ENCODE measurements at places on chromosomes 4 and X. TPM values are rescaled to one million over a fixed set of nuclear protein-coding genes. Genes with fewer than 3 reads are reported as not detected.

GRCh38 chr4:150126864-150127203 is 48.6 kb downstream of the DCLK2 start:
- no peak overlapping the region for H3K27ac ChIP-seq
- no peaks in the 10 kb centered on the region for H3K27me3 ChIP-seq
- H3K4me1 ChIP-seq: no peaks in the 10 kb centered on the region
- no peak for DNase-seq

- no peaks in the 10 kb centered on the region for H3K36me3 ChIP-seq
- H3K27me3 ChIP-seq: no peaks in the 10 kb centered on the region
- no peak for DNase-seq
- no peaks in the 10 kb centered on the region for H3K4me1 ChIP-seq
- no peak overlapping the region for H3K27ac ChIP-seq
- H3K4me3 ChIP-seq: no peak overlapping the region
These were observed 47.4 kb upstream of the AGA start for GRCh38 chr4:177489471-177490246.

Gene SPOCK3
- 0.84 TPM for polyA plus RNA-seq

DNA sequence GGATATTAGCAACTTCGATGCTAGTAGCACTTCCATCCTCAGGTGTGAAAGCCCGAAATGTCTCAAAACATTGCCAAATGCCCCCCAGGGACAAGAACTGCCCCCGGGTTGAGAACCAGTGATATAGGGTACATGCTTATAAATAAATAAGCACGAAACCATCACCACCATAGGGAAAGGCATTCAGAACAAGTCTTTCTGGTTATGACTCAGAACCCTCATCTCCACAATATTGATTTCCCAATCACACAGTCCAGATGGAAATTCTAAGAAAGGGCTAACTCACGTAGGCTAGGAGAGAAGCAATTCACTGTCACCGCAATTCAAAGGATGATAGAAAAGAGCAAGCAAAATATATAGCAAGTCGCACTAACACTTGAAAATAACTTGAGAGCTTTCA is 84.8 kb downstream of the ANOS1 start:
- no peaks in the 10 kb centered on the region for H3K27me3 ChIP-seq
- H3K27ac ChIP-seq: no peak overlapping the region
- no peak overlapping the region for H3K4me3 ChIP-seq
- H3K4me1 ChIP-seq: no peaks in the 10 kb centered on the region

DNA sequence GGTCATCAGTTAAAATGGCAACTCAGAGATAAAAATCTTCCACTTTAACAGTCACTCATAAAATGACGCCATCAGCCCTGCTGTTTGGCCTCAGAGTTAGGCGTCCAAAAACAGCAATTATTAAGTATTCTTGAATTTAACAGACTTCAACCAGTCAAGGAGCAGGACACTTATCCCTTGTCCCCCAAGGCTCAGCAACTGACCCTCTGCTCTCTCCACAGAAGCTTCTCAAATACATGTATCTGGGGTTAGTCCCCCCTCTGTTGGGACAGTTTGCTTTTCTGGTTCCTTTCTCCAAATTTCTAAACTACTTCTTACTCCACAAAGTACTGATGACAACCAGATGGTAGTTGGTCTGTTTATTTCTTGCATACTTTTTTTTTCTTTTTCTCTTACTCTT is 54.4 kb downstream of the SOD3 start:
- H3K27ac ChIP-seq: no peak overlapping the region
- H3K4me3 ChIP-seq: no peak overlapping the region
- H3K4me1 ChIP-seq: no peaks in the 10 kb centered on the region
